ENCODE measurements at places on chromosomes 2 and 18.

GRCh38 chr2:181657379-181657778, 474 bp upstream of the CERKL start:
- DNase-seq, result no peak

- DNase-seq, result no peak
Observed at GRCh38 chr2:48009256-48009655, 103.0 kb upstream of the FBXO11 start.

DNA sequence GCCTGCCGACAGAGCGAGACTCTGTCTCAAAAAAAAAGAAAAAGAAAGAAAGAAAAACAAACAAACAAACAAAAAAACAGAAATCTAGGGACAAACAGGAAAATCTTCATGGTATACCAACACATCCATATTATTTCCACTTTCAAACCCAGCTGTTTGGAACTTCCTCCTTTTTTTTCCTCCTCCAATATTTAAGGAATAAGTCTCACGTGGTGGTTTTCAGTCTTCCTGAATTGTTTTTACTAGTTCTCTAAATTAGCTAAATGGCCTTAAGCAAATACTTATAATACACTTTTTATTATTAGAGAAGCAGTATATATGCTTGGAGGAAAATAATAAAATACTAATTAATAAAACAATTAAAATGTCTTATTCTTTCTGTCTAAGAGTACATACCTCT, 48.7 kb upstream of the GLS start:
- no peak for DNase-seq

DNA sequence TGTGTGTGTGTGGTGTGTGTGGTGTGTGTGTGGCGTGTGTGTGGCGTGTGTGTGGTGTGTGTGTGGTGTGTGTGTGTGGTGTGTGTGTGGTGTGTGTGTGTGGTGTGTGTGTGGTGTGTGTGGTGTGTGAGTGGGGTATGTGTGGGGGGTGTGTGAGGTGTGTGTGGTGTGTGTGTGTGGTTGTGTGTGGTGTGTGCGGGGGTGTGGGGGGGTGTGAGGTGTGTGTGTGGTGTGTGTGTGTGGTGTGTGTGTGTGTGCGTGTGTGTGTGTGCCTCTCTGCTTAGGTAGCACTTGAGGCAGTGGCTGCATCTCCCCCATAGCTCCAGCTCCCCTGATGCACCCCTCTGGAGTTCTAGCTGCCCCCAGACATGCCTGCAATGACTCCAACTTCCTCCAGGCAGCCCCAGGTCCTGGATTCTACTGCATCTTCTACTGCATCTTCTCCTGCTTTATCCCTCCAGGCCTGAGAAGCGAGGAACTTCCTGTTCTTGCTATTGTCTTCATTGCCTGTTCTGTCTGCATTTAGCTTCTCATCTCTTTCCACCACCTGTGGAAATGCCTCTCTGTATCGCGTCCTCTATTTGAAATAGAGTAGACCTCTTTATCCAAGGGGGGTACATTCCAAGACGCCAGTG, 22.2 kb upstream of the MLPH start:
- no peak for DNase-seq

- DNase-seq, result no peak
Observed at GRCh38 chr2:98314251-98314650, 32.0 kb upstream of the CNGA3 start.

- DNase-seq, result no peak
Observed at GRCh38 chr2:9945596-9945995, 5.9 kb upstream of the GRHL1 start.

- no peak for DNase-seq
Observed at GRCh38 chr2:222862909-222863544, 2.2 kb downstream of the ACSL3 start.

DNA sequence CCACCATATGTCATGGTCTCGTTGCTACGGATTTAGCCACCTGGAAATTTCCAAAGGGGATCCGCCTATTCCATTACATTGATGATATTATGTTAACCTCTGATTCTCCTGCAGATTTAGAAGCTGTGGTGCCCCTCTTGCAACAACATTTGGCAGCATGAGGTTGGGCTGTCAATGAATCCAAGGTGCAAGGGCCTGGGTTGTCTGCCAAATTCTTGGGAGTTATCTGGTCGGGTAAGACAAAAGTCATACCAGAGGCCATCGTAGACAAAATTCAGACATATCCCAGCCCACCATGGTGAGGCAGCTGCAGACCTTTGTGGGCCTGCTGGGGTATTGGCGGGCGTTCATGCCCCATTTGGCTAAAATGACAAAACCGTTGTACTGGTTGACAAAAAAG, 13.6 kb upstream of the C2orf42 start:
- DNase-seq, result no peak

DNA sequence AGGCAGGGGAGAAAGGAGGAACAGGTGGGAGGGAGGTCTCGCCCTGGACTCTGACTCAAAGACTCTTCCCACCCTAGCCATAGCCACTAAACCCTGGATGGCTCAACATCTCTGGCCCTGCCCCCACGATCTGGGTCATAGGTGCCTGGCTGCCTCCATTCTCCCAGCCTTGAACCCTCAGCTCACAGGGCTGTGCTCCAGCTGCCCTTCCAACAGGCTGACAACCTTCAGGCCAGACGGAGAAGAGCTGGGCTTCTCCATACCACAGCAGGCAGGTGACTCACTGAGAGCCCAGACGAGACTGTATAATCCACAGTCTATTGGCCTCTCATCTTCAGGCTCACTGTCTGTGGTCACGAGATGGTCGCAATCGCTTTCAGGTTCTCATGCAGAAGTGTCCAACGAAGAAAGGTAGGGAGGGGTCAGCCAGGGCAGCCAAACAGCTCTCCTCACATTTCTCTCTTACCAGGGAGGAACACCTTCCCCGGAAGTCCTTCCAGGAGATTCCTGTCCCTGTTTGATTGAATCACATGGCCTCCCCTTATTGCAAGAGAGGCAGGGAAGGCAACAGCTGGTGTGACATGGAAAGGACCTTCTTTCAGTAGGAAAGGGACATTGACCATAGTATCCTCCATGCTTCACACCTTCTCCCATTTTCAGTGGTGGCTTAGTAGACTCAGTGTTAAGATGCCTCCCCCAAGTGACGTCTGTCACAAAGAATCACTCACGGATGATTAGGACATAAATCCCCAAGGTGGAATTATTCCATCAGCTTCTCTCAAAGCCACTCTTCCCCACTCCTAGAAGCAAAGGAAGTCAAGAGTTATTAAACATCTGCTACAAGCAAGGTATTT, 100.1 kb downstream of the MRO start:
- DNase-seq, result no peak

- DNase-seq, result no peak
Observed at GRCh38 chr2:238985931-238986446, 138.1 kb downstream of the TWIST2 start.

DNA sequence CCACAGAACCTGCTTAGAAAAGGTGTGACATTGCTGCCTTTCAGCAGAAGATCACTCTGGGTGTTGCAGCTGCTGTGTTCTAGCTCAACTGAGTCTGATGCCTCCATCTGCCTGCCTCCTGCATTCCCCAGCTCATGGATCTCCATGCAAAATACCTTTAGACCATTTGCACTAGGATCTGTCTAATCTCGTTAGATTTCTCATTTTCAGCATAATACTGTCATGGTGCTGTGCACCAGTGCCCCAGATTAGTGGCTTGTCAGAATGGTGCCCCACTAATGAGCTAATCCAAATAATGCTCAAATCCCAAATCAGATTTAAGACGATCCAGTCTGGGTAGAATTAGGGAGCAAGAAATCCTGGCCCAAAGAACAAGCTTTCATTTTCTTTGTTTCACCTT, 284.4 kb upstream of the PARD3B start:
- no peak for DNase-seq

DNA sequence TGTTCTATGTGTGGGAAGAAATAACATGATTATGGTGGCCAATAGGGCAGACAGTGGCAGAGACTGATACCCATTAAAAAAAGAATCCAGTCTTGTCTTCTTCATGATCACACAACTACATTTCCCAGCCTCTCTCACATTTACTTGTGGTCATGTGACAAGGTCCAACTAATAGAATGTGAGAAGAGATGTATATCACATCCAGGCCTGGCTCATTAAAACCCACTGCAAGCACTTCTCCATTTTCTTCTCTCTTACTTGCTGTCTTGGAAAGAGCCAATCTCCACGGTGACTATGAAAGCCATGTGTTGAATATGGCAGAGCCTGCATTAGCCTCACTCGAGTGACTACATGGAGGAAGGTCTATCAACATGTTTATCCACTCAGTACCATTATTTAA, 306.2 kb upstream of the ZEB2 start:
- DNase-seq, result no peak

DNA sequence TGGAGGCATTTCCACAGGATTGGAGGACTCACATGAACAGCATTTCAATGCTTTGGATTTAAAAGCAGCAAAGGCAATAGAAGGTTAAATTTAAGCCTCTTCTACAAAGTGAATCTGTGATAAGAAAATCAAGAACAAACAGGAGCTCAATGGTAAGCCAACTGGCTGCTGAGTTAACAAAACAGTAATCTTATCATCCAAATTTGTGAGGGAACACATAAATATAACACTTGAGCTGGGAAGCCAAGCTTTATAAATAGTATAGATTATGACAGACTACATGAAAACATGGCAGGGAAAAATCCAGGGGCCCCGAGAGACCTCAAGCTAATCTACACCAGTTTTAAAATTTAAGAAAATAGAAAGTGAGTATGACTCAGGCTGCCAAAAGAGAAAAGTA, 108.5 kb upstream of the PGAP1 start:
- no peak for DNase-seq

DNA sequence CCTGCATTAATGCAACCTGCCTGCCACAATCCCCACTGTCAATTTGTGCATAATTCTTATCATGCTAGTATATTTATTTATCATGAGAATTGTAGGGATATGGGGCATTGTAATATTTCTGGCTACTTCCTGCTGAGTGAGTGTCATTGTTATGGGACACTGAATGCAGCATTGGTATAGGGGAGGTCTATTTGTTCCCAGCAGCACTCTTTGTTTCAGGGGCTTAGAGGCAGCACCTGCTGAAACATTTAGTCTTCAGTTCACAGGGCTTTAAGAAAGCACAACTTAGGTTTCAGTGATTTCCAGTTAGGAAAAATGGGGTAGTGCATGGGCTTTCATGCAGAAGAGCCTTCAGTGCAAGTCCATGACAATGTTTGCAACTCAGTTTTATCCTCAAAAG, 23.6 kb downstream of the SULT1C3 start:
- DNase-seq, result no peak

DNA sequence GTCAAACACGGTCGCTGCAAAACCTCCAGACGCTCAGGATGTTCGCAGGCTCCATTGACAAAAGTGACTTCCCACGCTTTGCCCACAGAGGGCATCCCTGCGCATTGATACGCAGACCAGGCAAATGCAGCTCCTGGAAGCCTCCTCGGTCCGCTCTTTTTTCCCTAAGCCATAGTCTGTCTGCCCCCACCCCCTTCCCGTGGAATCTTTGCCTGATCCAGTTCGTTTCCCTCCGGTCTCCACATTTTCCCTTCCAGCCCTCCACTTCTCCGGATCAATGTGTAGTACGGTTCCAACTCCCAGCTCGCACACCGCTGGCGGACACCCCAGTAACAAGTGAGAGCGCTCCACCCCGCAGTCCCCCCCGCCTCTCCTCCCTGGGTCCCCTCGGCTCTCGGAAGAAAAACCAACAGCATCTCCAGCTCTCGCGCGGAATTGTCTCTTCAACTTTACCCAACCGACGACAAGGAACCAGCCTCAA, at the start of gene DCC:
DCC (plus strand) TSS at position 307 of the 481 bp plus-strand sequence. CDS start 591 bp downstream, outside the sequence.
- peak; percentile 46 for DNase-seq

- no peak for DNase-seq
Observed at GRCh38 chr18:2529154-2529553, 42.2 kb downstream of the METTL4 start.

DNA sequence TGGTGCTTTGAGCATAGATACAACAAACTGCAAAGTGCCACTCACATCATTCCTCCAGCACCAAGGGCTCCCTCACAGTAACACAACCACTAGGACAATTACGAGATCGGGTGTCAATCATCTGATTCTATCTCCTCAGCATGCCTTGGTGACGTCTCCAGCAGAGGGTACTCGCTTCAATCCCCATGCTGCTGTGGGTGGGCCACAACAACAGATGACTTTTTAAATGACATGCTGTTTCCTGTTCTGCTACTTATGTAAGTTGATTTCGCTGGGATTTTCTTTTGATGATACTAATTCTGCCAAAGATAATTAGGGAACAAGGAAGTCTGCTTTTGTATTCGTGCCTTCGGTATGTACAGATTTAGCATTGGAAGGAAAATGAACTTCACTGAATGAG, 1113.0 kb downstream of the BCL11A start:
- DNase-seq, result no peak

DNA sequence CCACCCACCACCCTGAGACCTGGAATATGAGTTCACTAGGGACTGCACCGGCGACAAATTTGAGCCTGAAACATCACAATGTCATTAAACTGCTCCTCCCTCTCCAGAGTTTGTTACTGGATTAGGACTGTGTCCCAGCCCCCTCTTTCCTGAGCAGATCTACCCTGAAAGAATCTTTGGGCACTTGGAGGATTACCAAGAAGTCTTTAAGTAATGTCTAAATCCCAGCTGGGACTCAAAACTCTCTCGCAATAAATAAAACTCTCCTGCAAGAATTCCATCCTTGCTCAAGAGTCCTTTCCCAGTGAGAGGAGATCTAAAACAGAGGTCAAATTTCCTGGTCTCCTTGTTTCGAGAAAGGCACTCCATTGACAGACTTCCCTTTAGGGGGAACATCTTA, 20.9 kb downstream of the GKN2 start:
- no peak for DNase-seq

DNA sequence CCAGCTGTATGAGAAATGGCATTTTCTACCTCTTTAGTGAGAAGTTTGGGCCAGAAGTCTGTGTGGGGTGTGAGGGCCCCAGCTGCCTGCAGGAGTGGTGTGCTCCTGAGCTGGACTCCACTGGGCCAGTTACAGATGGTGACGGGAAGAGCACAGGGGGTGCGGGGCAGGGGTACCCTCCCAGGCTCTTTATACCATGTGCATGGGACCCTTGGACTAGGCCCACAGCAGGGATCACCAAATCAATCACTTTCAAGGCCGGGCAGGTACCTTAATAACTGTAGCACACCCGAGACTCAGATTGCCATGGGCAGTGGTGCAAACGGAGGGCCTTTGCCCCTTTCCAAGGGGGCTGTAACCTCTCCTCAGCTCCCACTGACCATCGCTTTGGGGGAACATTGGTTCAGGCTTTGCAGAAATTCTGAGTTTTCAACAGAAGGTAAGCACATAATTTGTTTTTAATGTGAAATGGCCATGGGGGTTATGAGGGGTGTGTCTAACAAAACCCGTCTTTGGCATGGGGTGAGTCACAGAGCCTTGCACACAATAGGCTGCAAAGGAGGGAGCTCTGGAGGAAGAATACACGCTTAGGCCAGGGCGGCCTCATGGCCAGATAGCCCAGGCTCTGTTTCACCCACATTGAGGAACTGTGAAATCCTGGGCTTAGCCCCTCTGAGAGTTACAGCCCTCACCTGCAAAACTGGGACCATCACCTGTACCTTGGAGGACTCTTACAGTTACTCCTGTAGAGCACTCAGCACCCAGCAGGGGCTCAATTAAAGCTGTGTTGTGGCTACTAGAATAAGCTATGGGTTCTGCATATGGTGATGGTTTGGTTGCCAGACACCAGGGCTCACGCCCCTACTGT, 141.0 kb upstream of the BCL2L11 start:
- DNase-seq, result no peak

Data from caudate nucleus (tissue), 63 donors.